ENCODE measurements at places on chromosomes 5 and 9.

- no peak overlapping the region for H3K4me3 ChIP-seq
- peaks cover 62% of the 10 kb centered on the region for H3K4me1 ChIP-seq
- peaks cover 55% of the 10 kb centered on the region for H3K36me3 ChIP-seq
- DNase-seq, result no peak
- no peaks in the 10 kb centered on the region for H3K27me3 ChIP-seq
Measured at GRCh38 chr5:35876454-35876853, 19.8 kb downstream of the IL7R start.

DNA sequence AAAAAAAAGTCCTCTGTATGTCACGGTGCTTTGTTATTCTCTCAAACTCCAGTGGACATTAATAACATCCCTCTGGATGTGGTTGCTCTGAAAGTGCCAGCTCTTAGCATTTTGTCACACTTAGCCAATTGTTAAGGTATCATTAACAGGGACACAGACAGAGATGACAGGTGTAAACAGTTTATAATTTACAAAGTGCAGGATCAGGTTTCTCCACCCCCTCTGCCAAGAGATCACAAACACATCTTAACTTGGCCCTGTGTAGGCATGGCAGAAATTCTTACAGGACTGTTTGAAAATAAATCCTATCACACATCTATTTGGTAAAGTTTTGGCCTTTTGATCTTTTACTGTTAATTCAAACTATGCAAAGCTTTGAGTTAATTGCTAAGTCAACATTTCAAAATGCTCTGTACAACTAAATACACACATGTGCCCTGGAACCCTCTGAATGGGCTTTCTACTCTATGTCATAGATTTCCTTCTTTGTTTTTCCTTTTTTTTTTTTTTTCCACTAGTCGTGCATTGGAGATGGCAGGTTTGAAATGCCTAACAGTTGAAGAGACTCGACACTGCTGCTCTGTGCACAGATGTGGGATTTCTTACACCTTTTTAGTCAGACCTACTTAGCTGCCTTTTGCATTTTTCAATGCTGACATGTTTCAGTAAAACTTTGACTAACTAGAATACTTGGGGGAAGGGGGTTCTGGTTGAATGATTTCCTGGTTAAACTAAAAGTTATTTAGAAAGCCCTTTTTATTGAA is 41.7 kb downstream of the SEMA6A start:
- DNase-seq, result no peak
- H3K36me3 ChIP-seq, result no peaks in the 10 kb centered on the region
- H3K27me3 ChIP-seq, result no peaks in the 10 kb centered on the region

DNA sequence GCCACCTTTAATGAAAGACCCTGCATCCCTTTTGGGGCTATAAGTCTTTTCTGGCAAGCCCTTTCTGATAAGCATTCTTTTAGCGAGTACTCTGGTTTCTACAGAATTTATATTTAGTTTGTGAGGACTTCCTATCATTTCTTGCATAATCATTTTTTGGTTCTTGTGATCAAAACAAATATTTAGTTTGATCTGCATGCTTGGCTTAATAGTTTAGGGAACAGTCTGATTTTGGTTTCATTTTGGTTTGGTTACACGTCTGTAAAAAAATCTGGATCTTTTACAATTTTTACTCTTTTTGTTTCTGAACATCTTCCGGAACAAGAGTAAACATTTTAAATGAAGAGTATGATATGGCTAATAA is 1074.4 kb downstream of the CDH9 start:
- no peaks in the 10 kb centered on the region for H3K27me3 ChIP-seq
- no peaks in the 10 kb centered on the region for H3K36me3 ChIP-seq
- no peak overlapping the region for H3K27ac ChIP-seq
- no peak for DNase-seq
- H3K4me1 ChIP-seq, result no peaks in the 10 kb centered on the region

- no peak overlapping the region for H3K4me3 ChIP-seq
- no peak for DNase-seq
- no peaks in the 10 kb centered on the region for H3K27me3 ChIP-seq
Measured at GRCh38 chr9:82764061-82764668, 298.8 kb downstream of the RASEF start.

- no peak overlapping the region for H3K27ac ChIP-seq
- peaks cover 7% of the 10 kb centered on the region for H3K4me1 ChIP-seq
- H3K27me3 ChIP-seq, result no peaks in the 10 kb centered on the region
- H3K4me3 ChIP-seq, result no peak overlapping the region
Measured at GRCh38 chr9:6714176-6714575, 43.6 kb upstream of the KDM4C start.

- H3K27ac ChIP-seq, result no peak overlapping the region
- no peak overlapping the region for H3K4me3 ChIP-seq
- DNase-seq, result no peak
- H3K4me1 ChIP-seq, result no peaks in the 10 kb centered on the region
- H3K36me3 ChIP-seq, result no peaks in the 10 kb centered on the region
- no peaks in the 10 kb centered on the region for H3K27me3 ChIP-seq
Measured at GRCh38 chr5:45355189-45355992, 340.8 kb downstream of the HCN1 start.

DNA sequence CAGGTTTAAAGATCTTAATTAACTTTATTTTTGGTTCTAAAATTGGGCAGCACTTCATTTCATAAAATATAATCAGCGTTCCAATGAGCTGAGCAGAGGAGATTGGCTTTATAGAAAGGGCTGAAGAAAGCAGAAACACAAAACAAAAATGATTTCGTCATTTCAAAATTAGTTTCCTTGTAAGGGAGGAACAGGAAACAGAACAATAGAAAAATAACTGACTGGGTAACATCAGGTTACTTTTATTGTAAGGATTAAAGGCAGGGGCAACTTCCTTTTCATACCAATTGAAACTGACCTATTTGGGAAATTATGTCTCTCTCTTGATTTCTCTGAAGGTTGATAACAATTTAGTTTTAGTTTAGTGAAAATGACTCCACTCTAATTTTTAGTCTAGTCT is 157.1 kb downstream of the ATP10B start:
- no peaks in the 10 kb centered on the region for H3K27me3 ChIP-seq
- H3K4me1 ChIP-seq, result no peaks in the 10 kb centered on the region
- no peaks in the 10 kb centered on the region for H3K36me3 ChIP-seq
- no peak overlapping the region for H3K27ac ChIP-seq
